ENCODE measurements at places on chromosomes 16 and 17.
A peak's percentile ranks its signal among the peaks of the same experiment; 100 is the strongest.

GRCh38 chr16:78876671-78877070 lies 723.9 kb downstream of the MAF start:
- no peak for DNase-seq

- no peak for DNase-seq
These were observed 44.2 kb upstream of the DNAJA2 start for GRCh38 chr16:47017636-47018035.

DNA sequence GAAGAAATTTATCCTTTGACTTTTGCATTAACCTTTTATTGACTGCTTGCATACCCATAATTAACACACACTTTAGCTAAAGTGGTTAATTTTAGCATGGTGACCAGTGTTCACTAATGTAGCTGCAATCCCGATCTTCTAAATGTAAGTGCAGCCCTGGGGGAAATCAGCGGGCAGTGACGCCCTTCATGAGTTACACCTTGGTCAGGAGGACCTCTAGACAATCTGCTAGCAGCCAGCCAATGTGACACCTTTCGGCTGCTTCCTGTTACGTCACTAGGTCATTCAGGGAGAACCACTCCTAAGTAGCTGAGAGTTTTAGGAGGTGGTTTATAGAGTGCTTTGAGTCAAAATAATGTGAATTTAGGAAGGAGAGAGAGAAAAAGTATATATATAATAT lies 180.5 kb downstream of the IRX3 start:
- no peak for DNase-seq

- no peak for DNase-seq
These were observed 16.2 kb upstream of the STAT3 start for GRCh38 chr17:42404326-42405055.

DNA sequence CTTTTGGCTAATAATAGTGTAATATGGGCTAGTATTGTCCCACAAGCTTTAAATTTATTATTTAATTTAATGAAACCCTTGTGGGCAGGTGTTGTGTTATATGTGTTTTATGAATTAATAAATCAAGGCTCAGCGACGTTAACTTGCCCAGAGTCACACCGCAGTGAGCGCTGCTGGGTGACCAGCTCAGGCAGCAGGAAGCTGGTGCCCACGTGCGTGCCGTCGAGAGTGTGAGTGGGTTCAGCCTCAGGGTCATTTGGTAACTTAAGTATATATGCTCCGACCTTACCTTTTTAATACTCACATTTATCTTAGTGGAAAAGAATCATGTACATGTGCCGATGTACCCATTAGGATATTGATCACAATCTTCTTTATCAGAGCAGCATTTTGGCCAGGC lies 137.4 kb upstream of the CHMP6 start:
- no peak for DNase-seq

- no peak for DNase-seq
These were observed at the start of gene TEX19 for GRCh38 chr17:82358465-82359350. TEX19 (plus strand) TSS chr17:82359247; CDS start chr17:82362151, 2,904 bp downstream.

- no peak for DNase-seq
These were observed 37.1 kb upstream of the SLC25A19 start for GRCh38 chr17:75326226-75326848.

- DNase-seq: peak; percentile 23
These were observed 697 bp downstream of the NOL11 start for GRCh38 chr17:67718325-67718941.

GRCh38 chr16:868846-869822 lies 68.6 kb upstream of the GNG13 start:
- DNase-seq: no peak

GRCh38 chr16:68355447-68356248 lies 44.8 kb downstream of the PRMT7 start:
- DNase-seq: no peak

DNA sequence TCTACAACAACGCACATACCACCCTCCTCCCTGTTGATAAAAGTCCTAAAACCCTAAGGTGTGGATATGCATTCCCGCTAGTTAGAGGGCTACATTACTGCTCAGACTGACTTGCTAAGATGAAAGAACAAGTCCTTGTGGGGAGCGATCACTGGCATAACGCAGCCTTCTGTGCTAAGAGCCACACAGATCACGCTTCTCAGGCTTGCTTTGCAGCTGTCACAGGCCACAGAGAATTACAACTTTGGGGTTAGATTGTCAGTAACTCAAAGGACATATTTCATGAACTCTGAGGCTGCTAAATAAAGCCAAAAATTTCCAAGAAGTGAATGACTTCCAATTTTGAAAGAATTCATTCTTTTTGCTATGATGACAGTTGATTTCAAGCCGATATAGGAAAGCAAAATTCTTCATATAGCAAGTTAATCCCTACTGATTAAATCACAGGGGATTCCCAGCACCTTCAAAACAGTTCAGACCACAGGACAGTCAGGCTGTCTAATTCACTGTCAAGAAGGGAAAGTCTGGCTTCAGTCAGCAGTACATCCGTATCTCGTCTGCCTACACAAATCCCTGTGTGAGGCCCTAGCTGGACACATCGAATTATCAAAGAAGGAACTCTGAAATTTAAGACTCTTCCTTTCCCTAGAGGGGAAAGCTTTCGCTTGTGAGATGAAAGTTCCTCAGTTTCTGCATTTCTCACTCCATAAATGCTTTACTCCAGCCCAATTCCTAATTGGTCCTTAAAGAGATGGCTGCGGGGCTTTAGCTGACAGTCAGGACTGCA lies 107.1 kb downstream of the VPS53 start:
- no peak for DNase-seq

- peak; percentile 24 for DNase-seq
These were observed 42.0 kb downstream of the MGAT5B start for GRCh38 chr17:76909971-76910760.

DNA sequence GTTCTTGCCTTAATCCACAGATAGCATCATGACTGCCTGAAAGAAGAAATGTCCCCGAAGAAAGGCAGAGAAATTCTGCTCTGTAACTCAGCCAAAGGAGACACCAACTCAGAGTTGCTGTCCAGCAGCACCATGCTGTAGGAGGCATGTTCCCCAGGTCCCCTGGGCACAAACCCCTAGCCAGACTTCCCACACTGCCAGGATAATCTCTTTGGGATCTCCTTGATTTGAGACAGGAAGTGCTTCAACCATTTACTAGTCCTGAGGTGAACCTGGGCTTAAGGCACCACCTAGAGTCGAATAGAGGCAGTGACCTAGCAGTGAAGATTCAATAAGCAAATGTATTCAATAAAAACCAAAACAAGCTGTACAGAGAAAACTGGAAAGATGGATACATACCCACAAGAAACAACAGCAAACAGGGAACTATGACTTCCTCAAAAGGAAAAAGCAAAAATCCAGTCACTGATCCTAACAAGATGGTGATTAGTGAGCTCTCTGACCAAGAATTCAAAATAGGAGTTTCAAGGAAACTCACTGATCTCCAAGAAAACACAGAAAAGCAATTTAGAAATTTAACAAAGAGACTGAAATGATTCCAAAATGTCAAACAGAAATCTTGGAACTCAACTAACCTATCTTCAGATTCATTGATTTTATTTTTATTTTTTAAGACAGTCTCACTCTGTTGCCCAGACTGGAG lies 5.7 kb downstream of the OR4D2 start:
- peak; percentile 12 for DNase-seq

DNA sequence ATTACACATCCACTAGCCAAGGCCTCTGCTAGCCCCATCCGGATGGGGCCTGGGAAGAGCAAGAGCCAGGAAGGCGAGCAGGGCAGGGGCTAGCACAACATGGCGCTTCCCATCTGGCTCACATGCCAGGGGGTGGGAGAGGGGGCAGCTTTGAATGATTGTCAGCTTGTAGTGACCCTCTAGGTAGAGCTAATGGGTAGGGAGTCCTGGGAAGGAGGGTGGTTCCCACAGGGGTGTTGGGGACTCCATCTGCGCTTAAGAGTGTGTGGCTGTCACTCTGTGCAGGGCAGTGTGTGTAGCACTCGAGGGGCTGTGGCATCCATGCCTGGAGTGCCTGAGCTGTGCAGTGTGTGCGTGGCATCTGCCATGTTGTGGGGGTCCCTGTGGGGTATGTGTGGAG lies 24.5 kb downstream of the ARHGAP23 start:
- DNase-seq: no peak

DNA sequence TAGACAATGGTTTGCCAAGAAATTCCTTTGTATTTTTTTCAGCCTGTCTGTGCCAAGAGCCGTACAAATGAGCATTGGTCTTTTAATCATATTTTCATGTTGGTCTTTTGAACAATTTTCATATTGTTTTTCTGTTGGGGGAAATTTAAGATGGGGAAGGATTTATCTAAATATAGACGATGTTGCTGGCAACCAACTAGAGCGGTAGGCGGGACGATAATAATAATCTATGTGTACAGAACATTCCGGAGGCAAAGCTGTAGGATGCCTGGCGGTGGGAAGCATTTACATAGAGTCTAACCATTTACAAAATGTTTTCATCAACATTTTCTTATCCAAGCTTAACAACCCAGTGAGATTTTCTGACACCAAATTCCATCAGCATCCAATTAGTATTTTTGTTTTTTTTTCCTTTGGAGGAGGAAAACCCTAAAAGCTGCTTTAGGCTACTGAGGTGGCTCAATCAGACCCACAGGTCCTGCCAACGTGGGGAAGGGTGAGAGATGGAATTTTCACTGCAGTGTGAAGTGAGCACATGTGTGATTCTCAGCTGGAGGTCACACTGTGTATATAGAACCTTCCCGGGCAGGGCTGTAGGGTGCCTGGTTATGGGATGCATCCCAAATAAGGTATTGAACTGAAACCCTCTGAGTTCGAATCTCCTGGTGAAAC lies 11.7 kb upstream of the SEC14L1 start:
- DNase-seq: peak; percentile 71

DNA sequence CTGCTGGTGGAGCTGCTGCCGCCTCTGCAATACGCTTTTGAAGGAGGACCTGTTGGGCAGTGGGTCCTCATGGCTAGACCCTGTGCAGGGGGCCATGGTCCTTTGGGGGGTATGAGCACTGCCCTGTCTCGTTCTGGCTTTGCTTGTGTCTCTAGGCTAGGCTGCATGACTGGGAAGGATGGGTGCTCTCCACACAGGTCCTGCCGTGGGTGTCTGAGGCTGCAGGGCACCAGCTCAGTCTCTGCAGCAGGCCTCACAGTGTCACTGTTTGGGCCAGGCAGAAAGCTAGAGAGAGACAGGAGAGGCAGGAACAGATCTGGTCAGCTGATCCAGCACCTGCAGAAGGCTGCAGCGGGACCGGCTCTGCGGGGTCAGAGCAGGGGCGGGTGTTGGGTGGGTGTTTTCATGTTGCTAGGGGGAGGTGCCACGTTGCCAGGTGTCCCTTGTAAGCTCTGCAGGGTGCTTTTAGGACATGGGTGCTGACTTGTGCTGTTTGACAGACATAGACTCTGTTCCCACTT lies 111.4 kb downstream of the SNX29 start:
- DNase-seq: no peak

DNA sequence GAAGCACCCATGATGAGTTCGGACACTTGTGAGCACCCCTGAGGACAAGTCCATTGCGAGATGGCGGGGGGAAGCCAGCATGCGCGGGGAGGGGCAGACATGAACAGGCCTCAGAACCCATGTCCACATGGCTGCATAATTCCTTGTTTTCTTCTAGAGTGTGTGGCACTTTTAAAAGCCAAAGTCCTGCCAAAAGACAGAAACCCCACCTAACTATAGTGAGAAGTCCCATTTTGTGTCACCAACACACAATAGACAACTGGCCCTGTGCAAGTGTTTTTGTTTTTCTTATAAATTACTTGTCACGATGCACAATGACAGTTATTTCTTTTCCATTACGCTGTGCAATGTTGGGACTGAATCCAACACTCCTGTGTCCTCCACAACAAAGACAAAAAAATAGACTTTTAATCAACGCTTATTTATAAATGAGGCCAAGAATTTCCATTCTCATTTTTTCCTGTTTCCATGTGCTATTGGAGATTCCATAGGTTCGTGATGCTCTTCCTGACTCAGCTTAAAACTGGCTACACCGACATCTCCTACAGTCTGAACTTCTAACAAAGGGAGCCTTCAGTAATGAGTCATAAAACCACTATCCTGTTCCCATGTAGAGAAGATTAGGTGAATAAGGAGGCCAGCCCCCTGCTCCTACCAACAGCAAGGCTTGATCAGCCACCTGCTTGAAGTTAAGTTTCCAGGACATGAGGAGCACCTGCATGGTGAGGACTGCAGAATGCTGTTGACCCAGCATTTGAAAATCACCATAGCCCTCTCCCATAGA lies 98.9 kb downstream of the ZNF423 start:
- DNase-seq: peak; percentile 58

DNA sequence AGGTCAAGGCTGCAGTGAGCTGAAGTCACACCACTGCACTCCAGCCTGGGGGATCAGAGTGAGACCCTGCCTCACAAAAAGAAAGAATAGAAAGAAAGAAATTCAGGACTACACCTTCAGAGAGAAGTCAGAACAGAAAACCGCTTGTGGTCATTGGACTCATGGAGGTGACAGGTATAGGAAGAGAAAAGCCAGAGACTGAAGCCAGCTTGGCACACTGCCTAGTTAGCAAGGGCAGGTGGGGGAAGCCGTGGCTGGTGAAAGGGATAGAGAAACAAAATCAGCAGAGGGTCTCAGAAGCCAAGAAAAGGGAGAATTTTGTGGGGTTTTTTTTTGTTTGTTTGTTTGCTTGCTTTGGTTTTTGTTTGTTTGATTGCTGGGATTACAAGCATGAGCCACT lies 32.9 kb upstream of the SKAP1 start:
- DNase-seq: no peak

DNA sequence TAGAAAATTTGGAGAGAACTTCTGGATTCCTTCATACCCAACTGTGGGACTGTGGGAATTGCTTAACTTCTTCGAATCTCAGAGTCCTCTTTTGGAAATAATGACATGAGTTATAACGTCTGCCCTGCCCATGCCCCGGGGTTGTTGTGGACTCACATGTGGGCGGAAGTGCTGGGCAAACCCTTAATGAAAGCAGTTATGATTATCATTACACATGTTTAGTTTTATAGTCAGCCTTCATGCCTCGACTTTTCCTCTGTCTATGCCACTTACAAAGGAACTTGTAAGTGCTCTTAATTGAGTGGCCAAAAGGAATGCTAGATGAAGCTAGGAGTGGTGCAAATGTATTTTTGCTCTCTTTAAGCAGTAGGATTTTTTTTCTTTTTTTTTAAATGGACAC lies 3.9 kb downstream of the KRT27 start:
- DNase-seq: no peak

DNA sequence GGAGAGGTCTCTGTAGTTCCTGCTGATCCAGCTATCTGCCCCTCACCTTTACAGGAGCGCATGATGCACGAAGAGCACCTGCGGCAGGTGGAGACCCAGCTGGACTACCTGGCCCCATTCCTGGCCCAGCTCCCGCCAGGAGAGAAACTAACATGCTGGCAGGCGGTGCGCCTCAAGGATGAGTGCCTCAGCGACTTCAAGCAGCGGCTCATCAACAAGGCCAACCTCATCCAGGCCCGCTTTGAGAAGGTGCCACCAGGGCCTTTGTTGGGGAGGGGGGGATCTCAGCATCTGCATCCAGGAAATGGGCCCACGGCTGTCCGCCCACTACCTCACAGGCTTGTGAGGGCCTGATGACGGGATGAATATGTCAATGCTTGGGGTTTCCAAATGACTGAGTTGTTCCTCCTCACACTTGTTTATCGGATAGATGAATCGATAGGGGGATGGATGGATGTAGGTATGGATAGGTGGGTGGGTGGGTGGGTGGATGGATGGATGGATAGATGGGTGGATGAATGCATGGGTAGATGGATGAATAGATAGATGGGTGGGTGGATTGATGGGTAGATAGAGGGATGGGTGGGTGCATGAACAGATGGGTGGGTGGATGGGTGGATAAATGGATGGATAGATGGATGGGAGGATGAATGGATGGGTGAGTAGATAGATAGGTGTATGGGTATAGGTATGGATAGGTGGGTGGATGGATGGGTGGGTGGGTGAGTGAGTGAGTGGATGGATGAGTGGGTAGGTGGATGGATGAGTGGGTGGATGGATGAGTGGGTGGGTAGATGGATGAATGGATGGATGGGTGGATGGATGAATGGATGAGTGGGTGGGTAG lies 7.0 kb upstream of the KATNB1 start:
- no peak for DNase-seq

All from brain microvascular endothelial cell (primary cell).